ENCODE measurements at places on chromosomes 5 and 9.

DNA sequence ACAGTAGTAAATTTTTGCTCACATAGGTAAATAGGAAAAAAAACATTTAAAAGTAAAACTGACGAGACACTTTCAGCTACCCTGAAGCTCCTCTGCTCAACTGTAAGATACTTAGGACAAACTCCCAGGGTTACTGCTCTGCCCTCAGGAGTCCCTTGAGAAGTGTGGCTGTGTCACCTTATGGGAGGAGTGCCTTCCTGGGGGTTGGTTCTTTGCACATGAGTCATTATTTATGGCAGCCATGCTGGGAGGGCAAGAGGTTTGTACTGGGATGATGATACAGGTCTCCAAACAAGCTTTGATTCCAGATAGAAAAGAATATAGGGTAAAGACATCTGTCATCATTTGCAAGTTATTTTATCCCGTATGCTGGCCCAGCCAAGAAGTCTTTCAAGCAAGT lies 45.9 kb downstream of the TTC1 start:
- DNase-seq: no peak

GRCh38 chr5:149140197-149141002 lies 893 bp upstream of the ABLIM3 start:
- DNase-seq: no peak

DNA sequence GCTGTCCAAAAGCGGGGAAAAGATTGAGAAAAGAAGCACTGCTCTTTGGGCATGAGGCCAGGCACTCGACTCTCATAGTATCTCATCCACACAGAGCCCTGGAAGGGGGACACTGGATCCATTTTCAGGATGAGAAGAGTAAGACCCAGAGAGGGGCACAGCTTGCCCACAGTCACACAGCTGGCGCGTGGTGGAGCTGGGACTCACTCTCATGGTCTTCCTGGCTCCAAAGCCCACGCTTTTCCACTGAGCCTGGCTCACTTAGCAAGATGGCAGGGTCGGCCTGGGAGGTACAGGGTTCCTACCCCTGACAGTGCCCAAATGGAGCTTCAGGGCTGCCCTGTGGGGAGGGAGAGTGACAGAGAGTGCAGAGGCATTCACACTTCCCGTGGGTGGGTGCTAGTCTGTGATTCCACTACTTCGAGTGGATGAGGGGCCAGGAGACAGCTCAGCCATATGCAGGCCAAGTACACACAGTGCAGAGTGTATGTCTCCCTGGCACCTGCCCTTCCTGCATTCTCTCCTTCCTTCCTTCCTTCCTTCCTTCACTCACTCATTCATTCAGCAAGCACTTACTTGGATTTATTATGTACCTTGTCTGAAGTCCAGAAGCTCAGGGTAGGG lies 18.3 kb upstream of the IGFBPL1 start:
- DNase-seq: no peak

DNA sequence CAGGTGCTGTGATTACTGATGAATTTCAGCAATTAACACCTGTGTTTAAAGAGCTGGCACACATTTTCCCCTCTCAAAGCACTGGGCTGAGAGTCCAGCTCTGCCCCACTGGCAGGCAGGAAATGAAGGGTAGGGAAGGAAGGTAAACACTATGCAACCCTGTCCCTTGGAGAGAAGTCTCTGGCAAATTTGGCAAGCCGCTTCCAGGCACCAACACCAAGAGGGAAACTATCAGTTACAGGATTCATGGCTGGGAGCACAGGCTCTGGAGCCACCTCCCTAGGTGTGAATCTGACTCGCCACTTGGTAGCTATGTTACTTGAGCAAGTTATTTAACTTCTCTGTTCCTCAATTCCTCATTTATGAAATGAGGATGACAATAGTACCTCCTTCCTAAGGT lies 3.3 kb downstream of the ANKS6 start:
- DNase-seq: no peak

DNA sequence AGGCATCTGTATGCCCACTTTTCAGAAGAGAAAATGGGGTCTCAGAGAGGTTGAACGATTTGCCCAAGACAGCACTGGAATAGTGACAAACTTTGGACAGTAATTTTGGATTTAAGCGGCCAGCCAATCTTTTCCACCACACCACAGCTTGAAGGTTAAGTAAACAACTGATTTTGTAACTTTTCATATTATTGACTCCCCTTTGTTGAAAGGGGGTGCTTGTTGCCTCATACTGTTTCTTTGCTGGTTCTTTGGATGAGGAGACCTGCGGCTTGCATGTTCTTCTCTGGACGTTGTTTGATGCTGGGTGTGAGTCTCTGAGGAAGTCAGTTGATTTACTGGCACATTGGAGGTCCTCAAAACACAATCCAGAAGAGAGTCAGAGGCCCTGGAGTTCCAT lies 11.7 kb upstream of the GABBR2 start:
- no peak for DNase-seq

- no peak for DNase-seq
These were observed 301.3 kb downstream of the CWC27 start for GRCh38 chr5:65070026-65070425.

DNA sequence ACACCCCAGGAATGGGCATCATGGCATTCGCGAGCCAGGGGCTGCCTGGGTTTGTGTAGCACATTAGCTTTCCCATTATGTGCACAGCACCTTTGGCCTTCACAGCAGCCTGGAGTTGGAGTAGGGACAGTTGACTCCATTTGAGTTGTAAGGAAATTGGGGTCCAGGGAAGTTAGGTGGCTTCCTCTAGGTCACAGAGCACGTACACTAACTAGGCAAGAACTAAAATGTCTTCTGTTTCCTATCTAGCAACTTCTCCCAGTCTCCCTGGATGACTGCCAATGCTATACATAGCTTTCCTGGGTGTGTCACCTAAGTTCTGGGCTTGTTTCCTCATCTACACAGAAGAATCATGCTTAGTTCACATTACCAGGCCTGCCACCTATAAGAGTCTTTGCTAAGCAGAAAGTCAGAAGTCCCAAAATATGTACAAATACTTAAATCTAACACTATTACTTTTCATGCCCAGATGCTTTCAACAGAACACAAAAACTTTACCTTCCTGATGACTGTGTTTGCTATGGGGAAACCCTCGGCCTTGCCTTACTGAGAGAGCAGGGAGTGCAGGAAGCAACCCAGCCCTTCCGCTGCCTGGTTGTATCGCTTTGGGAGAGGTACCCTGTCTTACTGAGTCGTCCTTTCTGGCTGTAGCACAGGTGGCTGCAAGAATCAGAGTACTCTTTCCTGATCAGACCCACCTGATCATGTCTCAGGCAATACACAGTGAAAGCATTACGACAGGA lies 12.0 kb downstream of the MACROH2A1 start:
- no peak for DNase-seq

DNA sequence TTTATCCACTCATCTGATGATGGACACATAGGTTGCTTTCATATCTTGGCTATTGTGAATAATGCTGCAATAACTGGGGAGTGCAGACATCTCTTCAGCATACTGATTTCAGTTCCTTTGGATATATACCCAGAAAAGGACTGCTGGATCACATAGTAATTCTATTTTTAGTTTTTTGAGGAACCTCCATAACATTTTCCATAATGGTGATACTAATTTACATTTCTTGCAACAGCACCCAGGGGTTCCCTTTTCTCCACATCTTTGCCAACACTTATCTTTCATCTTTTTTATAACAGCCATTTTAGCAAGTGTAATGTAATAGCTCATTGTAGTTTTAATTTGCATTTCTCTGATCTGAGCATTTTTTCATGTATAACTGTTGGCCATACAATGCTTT lies 34.1 kb upstream of the NR4A3 start:
- DNase-seq: no peak

- DNase-seq: no peak
These were observed 84.8 kb downstream of the SLC25A46 start for GRCh38 chr5:110823571-110823970.

DNA sequence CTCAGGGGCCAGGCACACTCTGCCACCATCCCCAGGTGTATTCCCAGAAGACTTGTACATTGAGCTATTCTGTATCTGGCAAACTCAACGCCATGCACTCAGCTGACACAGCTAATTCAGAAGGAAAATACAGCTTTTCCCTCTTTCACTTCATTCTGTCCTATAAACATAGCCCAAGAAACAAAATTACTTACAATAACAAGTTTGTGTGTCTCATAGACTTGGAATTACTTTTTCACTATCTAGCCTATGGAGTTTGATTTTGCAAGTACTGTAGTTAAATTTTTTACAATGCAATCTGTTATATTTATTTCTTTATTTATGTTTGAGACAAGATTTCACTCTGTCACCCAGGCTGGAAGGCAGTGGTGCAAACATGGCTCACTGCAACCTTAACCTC lies 125.1 kb upstream of the KLF9 start:
- DNase-seq: no peak

DNA sequence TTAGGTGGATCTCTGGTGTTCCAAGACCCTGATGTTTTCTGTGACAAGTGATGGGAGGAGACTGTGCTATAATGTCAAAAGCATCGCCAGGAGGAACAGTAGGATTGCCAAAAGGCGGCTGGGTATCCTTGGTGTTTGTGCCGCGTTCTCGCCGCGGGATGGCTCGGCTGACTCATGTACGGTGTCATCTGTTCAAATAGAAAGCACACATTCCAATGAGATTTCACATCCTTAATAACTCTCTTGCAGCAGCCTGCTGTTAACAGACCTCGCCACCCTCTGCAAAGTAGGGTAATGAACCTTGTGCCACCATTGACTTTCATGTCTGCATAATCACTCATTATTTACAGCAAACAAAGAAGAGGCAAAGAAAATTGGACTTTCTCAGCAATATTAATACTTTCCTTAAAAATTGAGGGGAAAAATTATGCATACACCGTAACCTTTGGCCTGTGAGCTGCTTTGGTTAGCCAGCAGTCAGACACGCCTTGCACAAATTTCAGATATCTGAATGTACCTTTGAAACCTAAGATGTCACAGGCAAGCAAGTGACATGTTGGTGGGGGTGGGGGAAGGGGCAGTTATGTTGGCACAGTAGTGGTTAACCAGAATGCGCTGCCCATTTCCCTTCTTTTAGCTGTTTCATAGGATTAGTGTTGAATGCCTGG lies 289.4 kb downstream of the EFNA5 start:
- no peak for DNase-seq

DNA sequence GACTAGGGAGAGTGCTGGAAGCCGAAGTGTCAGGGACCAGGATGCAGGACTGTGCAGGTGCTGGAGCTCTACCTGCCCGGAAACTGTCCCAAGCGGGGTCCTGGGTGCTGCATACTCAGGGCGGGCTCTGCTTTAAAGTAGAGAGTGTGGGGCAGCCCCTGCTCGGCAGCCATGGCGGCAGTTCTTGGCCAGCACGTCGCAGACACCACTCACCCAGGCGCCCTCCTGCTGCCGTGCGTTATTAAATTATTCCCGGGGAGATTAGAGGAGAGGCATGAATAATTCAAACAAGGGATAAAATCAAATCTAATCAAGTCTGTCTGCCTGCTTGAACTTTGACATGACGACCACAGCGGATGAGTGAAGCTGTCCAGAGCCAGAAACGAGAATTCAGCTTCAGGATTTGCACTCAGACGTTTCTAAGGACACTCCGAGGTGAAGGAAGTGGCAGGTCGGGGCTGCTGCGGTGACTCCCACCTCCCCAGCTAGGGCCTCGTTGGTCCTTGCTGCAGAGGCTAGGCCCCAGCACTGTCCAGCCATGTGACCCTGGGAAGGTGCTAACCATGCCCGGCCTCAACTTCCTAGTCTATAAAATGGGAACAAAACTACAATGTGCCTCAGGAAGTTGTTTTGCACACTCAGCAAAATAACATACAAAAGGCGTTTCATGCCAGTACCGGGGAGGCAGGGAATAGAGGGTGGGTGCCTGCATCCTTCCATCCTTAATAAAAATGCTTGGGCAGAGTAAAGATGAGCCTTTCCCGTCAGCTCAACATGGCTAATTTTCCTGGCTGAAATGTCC lies 91.3 kb upstream of the ADAMTS2 start:
- no peak for DNase-seq

GRCh38 chr9:118336943-118337330 lies 632.7 kb downstream of the TLR4 start:
- DNase-seq: no peak

GRCh38 chr9:126127591-126127990 lies 199.0 kb upstream of the MVB12B start:
- no peak for DNase-seq

GRCh38 chr9:27117489-27118135 lies 8.6 kb downstream of the TEK start:
- DNase-seq: no peak

GRCh38 chr9:109918339-109919163 lies 138.6 kb downstream of the PALM2AKAP2 start:
- DNase-seq: peak; percentile 49

DNA sequence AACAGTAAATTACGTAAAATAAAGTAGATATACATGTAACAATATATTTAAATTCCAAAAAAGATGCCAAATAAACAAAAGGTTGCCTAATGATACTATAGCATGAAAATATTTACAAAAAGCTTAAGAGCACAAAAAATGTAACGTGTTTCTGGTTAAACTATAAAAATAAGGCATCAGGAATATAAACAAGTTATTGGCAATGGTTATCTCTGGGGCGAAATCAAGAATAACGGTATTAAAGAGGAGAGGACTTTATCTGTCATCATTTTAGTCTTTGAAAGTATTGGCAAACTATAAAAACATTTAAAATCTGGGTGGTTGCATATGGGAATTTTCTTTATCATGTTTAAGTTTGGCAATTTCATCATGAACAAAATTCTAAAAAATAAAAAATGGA lies 1599.2 kb downstream of the MAT2B start:
- DNase-seq: no peak

- DNase-seq: peak; percentile 56
These were observed 387.0 kb upstream of the RFX3 start for GRCh38 chr9:3912817-3913216.

- DNase-seq: peak; percentile 1
These were observed 137.0 kb downstream of the FER start for GRCh38 chr5:108884736-108885135.

DNA sequence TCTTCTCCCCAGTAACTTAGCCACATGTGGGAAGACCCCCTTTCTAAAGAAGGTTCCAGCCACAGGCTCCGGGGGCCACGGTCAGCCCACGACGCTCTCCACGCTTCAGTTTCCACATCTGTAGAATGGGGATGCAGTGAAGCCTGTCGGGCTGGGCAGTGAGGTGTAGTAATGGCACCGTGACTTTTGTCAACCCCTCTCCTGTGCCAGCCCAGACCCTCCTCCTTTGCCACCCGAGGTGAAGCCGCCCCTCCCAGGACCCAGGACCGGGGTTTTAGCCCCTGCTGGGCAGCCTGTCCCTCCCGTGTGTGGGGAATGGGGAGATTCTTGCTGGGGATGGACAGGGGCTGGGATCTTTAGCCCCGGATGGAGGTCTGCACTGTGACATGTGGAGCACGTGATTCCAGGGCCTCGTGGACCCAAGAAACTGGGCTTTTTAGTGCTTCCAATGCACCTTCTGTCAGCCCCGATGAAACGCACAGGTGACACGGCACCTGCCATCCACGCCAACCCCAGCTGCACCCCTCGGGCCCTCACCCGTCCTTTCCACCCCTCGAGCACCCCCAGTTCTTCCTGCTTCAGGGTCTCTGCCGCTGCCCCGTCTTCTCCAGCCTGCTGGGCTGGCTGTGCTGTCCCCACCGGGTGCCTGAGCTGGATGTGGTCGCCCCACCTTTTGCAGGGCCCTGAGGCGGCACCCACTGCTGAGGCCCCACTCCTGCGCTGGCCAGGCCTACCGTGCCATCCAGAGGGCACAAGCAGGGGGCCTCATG lies 13.4 kb upstream of the RNU6ATAC start:
- DNase-seq: no peak

Measured in right renal pelvis (tissue), 4 donors.